AML-193 (cell line): ENCODE measurements at places on chromosomes 3 and 15.

GRCh38 chr15:25875566-25875965, 12.4 kb upstream of the ATP10A start:
- DNase-seq, result no peak

GRCh38 chr3:130644628-130645253, 101.9 kb downstream of the PIK3R4 start:
- no peak for DNase-seq

DNA sequence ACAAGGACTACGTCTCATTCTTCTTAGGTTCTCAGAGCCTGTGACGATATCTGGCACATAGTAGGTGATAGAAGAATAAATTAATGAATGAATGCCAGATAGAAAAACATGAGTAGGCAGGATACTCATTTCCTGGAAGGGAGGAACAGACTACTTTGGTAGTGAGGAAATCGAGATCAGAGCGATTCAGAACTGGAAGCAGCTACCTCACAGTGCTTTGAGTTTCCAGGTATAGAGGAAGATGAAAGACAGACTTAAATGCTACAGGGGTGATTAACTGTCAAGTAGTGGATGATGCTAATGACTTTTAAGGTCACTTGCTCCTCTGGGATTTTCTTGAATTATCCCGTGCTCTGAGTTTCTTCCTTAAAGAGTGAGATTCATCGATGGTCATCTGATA, 951.5 kb upstream of the CFAP20DC start:
- DNase-seq, result no peak

DNA sequence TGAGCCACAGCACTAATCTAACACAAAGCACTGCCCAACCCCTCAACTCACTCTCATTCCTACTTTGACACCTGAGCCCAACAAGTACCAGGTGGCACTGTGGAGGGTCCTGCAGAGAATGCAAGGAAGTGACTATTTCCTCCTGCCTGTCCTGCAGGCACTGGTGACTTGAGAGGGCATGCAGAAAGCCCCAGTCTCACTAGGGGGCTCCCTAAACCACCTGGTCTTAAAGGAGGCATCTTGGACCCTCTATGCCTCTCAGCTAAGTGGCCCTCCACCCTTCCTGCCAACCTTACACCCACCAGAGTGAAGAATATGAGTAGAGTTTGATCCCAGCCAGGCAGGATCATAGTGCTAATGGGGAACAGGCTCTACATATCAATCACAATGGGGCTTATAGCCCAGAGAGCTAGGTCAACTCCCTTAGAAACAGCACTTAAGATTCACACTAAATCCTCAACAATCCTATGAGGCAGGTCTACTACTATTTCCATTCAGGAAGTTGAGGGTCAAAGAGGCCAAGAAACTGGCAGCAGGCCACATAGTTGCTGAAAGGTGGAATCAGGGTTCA, 15.2 kb downstream of the TRAIP start:
- peak; percentile 29 for DNase-seq

DNA sequence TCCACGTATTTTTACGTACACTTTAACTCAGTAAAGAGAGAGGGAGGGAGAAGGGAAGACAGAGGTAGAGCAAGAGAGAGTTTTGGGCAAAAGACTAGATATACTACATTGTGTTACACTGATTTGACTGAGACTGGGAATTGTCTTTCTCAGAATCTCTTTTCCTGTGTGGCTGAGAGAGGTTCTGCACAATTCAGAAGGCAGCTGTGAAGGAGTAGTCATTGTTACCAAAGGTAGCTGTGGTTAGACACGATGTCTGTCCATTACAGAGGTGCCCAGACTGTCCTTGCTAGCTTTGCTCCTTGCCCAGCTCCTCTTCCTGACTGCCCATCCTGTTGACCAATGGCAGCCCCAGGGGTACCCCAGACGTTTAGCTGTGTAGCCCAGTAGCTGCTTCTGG, 577.5 kb upstream of the CBLB start:
- DNase-seq, result no peak

- no peak for DNase-seq
These were observed 146.8 kb downstream of the ROBO2 start for GRCh38 chr3:77186728-77187127.

- no peak for DNase-seq
These were observed 50.5 kb downstream of the ATP1B3 start for GRCh38 chr3:141926929-141927328.

- DNase-seq, result no peak
These were observed 191.8 kb downstream of the SEMA6D start for GRCh38 chr15:47908950-47909670.

DNA sequence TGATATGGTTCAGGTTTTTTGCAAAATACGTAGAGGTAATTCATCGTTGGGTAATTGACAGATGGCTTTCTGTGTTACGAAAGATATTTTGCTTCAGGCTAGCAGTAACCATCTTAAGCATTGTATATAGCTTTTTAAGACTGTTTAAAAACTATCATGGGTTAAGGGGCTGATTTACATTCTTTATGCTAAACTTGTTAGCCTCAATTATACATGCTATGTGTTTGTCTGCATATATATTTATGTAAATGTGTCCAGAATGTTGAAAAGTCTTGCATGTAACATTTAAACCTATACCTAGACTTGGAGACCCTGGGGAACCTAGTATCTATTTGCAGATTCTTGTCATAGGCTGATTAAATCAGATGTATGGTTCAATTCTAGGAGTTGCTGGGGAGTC, 11.1 kb upstream of the P2RY14 start:
- no peak for DNase-seq

- DNase-seq, result no peak
These were observed 113.0 kb downstream of the TMEM266 start for GRCh38 chr15:76172782-76173181.

DNA sequence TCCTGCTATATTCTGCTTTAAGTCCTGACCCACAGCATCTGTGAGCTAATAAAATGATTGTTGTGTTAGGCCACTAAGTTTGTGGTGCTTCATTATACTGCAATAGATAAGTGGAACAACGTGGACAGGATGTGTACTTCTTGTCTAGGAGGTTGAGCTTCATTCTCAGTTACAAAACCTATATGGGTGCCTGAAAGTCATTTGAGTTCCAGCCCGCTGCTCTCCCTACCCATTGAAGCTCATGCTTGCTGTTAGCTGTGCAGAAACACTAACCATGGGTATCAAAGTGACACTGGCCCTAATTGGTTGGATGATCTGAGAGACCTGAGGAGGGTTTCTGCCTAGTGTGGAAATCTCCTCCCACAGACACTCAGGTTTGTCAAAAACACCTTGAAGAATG, 357.2 kb downstream of the PDCD6IP start:
- DNase-seq, result no peak

DNA sequence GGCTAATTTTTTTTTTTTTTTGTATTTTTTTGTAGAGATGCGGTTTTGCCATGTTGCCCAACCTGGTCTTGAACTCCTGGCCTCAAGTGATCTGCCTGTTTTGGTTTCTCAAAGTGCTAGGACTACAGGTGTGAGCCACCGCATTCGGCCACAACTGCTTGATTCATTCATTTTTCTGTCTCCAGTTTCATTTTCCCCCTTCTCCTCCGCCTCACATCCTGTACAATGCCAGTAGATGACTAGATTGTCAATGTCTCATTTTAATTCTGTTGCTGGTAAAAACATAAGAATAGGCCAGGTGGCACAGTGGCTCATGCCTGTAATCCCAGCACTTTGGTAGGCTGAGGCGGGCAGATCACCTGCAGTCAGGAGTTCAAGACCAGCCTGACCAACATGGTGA, 12.0 kb upstream of the ZNF592 start:
- no peak for DNase-seq

- DNase-seq, result peak; percentile 81
These were observed 19.0 kb upstream of the CSTA start for GRCh38 chr3:122305818-122306621.

DNA sequence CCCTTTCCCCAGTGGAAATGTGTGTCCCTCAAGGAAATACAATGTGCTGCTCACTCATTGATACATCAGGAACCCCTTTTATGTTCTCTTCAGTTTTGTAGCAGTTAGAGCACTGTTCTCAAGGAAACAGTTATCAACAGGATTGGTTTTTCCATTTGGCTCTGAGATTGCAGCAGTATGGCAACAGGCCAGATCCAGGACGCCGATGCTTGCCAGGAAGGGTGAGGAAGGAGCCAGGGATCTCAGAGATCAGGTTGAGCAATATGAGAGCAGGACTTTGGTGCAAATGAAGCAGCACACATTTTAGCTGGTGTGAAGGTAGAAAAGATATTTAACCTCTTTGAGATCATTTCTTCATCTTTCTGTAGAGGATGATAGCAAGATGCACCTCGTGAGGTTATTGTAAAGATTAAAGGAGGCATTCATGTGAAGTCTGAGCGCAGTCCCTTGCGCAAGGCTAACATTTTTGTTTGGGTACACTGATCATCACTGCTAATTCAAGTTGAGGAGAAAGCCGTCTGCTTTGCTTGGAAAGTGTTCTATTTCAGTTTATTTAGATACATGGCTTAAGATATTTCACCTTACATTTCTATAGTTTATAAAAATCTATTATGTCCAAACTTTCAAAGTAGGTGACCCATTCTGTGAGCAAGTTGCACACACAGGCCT, 68.5 kb downstream of the KCNH8 start:
- DNase-seq, result no peak

DNA sequence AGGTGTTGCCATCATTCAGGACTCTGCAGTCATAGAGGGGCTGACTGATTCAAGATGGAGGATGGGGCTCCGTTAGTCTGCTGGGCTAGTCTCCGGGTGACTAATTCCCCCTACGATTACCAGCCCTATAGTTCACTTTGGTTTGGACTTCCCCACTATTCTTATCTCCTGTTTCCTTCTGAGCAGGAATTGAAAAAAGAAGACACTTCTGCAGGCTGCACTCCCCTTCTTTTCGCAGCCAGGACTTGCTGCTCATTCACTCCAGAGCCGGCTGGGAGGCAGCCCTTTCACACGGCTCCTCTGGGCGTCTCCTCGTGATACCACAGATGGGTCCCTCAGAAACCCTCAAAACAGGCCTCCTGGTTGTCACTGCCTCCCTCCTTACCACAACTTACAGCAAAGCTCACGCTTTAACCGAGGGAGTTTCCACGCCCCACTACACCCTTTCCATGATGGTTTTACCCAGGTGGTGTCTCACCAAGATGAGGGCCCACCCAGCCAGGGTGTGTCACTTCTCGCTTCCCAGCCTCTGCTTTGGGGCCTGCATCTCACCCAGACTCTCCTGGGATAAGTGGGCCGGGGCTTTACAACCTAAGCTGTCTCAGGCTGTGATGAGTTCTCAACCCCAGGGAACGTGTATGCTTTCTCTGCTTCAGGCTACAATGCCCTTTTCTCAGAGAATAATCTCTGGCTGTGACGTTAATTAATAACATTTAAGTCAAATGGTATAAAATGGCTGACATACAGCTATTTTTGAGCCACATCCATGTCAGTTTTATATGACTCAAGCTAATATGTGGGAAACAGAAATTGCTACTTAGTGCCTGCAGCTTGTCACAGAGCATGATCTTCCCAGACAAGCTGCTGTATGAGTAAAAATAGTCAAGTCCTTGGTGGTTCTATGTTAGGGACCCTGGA, 11.9 kb downstream of the CX3CR1 start:
- DNase-seq, result no peak

GRCh38 chr3:18723206-18723810, 298.2 kb upstream of the SATB1 start:
- peak; percentile 55 for DNase-seq

DNA sequence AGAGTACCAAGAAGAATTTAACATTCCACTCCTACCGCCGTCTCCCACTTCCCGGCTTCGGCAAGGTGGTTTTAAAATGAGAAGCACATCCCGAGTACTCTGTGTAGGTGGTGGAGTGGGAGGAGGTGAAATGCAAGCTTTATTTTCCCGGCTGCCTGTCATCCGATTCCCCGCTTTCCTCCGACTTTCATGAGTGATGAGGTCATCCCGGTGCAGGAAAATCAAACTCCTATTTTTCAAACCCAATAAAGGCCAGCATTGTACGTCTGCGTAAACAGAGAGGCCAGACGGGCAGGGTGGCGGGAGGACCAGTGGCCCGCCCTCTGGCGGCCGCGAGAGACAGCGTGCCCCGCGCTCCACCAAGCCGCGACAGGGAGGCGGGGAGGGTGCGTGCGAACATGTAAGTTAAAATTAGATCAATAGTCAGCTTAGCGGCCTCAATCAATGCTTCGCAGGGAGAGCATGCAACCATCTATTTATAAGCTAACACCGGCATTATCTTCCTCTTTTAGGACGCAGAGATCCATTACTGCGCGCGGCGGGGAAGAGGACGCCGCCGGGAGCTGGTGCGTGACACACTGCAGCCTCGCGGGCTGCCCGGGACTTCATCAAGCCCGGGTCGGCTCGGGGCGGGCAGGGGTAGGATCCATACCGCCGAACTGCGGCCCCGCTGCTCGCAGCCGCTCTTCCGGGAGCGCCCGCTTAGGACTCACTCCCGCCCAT, 163.3 kb downstream of the CD47 start:
- DNase-seq, result peak; percentile 30

DNA sequence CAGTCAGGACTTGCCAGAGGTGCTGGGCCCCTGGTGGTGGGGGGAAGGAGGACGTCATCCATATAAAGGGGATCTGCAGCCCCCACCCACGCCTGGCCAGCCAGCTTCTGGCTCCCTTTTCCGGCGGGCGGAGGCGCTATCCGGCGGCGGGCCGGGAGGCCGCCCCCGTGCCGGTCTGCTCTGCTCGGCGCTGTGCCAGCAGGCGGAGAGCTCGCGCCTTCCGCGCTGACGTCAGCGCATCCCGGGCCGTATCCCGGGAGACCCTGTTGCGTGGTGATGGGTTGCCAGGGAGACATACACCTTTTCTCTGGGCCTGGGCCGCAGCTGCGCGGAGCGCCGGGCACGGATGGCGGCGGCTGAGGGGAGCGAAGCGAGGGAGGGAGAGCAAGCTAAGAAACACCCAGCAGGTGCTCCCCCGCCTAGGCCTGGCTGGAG, 1.1 kb downstream of the FAM131A start:
- DNase-seq, result no peak

DNA sequence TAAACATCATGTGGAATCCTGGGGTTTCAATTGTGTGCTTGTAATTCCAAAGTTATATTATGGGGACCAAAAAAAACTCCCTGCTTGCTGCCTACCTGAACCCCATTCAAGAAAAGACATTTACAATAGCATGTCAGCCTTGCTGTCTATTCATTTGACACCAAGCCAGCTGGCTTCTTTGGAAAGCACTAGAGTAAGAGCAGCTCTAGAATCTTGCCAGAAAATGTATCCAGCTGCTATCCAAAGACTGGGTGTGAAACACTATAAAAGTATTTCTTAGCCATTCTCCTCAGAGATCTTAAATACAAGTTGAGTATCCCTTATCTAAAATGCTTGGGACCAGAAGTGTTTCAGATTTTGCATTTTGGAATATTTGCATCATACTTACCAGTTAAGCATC, 87.4 kb downstream of the RAD18 start:
- no peak for DNase-seq
